Vagina (tissue), 2 donors: ENCODE measurements at places on chromosomes 12 and 14.

DNA sequence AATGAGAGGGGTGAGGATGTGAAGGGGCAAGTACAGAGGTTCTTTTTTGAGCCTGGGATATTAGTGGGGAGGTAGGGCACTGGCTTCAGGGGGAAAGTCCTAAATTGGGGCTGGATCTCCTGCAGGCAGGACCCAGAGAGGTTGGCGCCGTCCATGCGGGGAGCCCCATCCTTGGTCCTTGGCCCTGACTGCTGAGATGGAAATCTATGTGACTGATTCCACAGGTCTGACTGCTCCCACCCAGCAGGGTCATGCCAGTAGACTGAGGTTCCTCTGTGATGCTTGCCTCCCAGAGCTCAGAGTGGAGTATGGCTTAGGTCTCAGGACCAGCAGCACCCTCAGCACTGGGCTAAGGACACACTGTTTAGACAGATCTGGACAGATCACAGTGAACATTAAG lies 988.6 kb upstream of the TMEM132C start:
- no peaks in the 10 kb centered on the region for H3K36me3 ChIP-seq
- no peak overlapping the region for H3K27ac ChIP-seq
- DNase-seq = no peak

GRCh38 chr12:79624378-79624777 lies 66.4 kb downstream of the PAWR start:
- DNase-seq = no peak
- H3K27ac ChIP-seq = no peak overlapping the region
- no peaks in the 10 kb centered on the region for H3K36me3 ChIP-seq
- H3K27me3 ChIP-seq = no peaks in the 10 kb centered on the region

- no peak overlapping the region for H3K4me3 ChIP-seq
- DNase-seq = no peak
- no peaks in the 10 kb centered on the region for H3K36me3 ChIP-seq
- no peaks in the 10 kb centered on the region for H3K4me1 ChIP-seq
Observed at GRCh38 chr12:82627799-82628198, 58.9 kb upstream of the TMTC2 start.

- H3K36me3 ChIP-seq = peaks cover 57% of the 10 kb centered on the region
- no peaks in the 10 kb centered on the region for H3K27me3 ChIP-seq
- DNase-seq = no peak
Observed at GRCh38 chr12:57793920-57794319, 11.3 kb downstream of the TSFM start.

DNA sequence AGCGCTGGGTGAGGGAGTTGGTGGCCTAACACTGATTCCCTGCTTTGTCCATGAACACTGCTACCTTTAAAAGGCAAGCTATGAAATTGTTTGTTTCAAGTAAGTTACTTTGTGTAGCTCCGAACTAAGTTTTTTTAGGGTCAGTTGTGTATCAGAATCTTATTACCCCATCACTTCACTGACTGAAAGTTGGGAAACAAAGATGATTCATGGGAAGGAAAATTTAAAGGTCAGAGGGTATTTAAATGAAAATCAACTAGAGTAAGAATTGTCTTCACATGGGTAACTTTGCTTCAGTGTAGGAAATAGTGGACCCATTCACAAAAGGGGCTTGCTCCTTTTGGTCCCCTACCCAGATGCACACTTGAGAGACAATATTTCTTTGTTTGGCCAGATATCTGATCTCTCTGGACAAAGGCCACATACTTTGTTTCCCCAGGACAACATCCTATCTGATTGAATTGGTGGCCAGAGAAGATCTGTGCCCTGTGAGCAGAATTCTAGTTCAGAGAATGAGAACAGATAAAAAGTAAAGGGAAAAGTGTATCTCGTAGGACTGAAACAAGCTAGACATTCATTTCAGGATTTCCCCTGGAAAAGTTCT lies 53.5 kb downstream of the RAB35 start:
- DNase-seq = no peak
- no peaks in the 10 kb centered on the region for H3K36me3 ChIP-seq
- no peak overlapping the region for H3K27ac ChIP-seq

DNA sequence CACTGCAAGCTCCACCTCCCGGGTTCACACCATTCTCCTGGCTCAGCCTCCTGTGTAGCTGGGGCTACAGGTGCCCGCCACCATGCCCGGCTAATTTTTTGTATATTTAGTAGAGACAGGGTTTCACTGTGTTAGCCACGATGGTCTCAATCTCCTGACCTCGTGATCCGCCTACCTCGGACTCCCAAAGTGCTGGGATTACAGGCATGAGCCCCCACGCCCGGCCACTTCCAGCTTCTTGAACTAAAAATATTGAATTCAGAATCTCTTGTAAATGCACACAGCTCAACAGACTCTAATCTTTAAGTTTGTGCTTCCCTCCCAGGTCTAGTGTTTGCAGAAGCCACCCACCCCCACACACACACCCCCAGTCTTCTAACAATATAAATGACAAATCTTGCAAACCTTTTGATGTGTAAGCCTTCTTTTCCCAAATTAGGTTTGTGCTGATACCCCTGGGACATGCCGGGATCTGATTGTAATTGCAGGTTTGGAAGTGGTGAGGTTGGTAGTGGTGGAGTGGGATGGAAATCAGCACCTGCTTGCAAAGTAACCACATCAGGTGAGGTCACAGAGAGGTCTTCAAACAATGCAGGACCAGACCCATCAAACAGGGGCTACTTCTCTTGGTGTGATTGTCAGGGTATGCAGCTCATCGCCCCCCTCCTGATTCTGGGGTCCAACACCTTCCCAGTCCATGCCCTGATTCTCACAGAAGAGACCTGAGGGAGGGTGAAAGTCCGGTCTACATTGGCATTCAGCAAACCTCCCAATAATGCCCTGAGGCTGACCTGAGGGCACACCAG lies 51.4 kb upstream of the GPR132 start:
- H3K4me3 ChIP-seq = no peak overlapping the region
- H3K36me3 ChIP-seq = no peaks in the 10 kb centered on the region
- no peak overlapping the region for H3K27ac ChIP-seq
- no peaks in the 10 kb centered on the region for H3K27me3 ChIP-seq
- peaks cover 6% of the 10 kb centered on the region for H3K4me1 ChIP-seq
- peak; percentile 70 for DNase-seq

GRCh38 chr12:40175045-40175444 lies 49.8 kb upstream of the LRRK2 start:
- H3K4me3 ChIP-seq = no peak overlapping the region
- H3K27me3 ChIP-seq = no peaks in the 10 kb centered on the region
- no peak overlapping the region for H3K27ac ChIP-seq
- H3K36me3 ChIP-seq = no peaks in the 10 kb centered on the region

DNA sequence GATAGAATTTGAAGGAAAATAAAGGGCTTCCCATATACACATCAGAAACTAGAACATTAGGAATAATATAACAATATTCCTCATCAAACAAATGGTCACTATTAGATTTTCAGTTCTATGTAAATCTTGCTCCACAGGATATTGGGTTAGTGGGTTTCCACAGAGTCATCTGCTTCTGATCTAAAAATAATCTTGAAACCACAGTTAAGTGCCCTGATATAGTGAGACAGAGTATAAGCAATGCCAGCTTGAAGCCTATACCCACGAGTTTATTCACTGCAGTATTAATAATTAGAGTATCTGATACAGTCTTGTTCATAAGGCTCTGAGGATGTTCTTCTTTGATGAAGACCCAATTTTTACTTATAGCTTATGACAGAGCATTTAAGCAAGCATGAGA lies 74.5 kb upstream of the ATF7IP start:
- H3K4me3 ChIP-seq = no peak overlapping the region
- H3K27me3 ChIP-seq = no peaks in the 10 kb centered on the region
- H3K4me1 ChIP-seq = no peaks in the 10 kb centered on the region
- no peak for DNase-seq
- H3K27ac ChIP-seq = no peak overlapping the region

DNA sequence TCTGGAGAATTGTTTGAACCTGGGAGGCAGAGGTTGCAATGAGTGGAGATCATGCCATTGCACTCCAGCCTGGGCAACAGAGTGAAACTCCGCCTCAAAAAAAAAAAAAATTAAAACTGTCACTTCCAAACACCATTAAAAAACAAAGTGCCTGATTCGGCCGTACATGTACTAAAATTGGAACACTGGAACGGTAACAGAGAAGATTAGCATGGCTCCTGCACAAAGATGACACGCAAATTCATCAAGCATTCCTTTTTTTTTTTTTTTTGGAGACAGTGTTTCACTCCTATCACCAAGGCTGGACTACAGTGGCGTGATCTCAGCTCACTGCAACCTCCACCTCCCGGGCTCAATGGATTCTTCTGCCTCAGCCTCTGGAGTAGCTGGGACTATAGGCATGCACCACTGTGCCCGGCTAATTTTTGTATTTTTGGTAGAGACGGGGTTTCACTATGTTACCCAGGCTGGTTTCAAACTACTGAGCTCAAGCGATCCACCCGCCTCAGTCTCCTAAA lies 40.2 kb upstream of the SINHCAF start:
- no peaks in the 10 kb centered on the region for H3K36me3 ChIP-seq
- no peak overlapping the region for H3K27ac ChIP-seq
- no peak overlapping the region for H3K4me3 ChIP-seq
- DNase-seq = no peak
- no peaks in the 10 kb centered on the region for H3K27me3 ChIP-seq
- H3K4me1 ChIP-seq = peaks cover 15% of the 10 kb centered on the region

- DNase-seq = no peak
- no peak overlapping the region for H3K27ac ChIP-seq
- H3K36me3 ChIP-seq = no peaks in the 10 kb centered on the region
- peak overlapping the region; percentile 90 for H3K4me3 ChIP-seq
Observed at GRCh38 chr14:39265033-39265432, 31.3 kb downstream of the MIA2 start.

DNA sequence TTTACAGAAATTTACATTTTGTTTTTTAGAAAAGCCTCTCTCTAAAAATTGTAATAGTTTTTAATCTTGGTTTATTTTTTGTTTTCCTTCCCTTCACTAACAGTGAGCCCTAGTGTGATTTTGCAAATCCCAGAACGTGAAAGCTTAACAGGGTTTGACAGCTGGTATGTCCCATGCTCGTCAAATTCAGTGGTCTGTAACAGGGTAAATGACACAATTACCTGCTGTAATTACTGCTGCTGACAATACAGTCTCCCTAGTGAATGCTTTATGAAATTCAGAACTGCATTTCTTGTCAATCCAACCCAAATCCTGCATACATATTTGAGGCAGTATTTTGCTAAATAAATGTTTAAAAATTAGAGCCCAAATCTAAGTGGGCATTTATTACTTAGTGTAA lies 249.2 kb downstream of the NELL2 start:
- DNase-seq = no peak
- no peak overlapping the region for H3K4me3 ChIP-seq
- no peaks in the 10 kb centered on the region for H3K36me3 ChIP-seq
- no peaks in the 10 kb centered on the region for H3K27me3 ChIP-seq
- no peak overlapping the region for H3K27ac ChIP-seq

- no peaks in the 10 kb centered on the region for H3K27me3 ChIP-seq
- no peak for DNase-seq
- H3K27ac ChIP-seq = no peak overlapping the region
- no peaks in the 10 kb centered on the region for H3K36me3 ChIP-seq
Observed at GRCh38 chr12:2575245-2575644, 219.5 kb upstream of the FKBP4 start.

DNA sequence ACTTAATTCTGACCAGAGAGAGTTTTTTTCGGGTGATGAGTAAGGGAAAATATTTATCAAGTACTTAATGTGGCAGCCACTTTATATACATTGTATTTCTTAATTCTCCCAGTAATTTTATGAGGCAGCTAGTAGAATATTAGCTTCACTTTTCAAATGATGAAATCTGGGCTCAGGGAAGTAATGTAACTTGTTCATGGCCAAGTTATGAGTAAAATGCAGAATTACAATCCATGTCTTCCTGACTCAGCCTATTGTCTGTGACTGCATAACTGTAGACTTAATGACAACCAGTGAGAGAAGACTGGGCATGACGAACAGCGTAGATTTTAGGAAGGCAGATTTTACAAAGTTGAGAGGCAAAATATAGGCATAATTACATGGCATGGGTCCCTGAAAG lies 106.7 kb upstream of the MIS18BP1 start:
- H3K4me3 ChIP-seq = no peak overlapping the region
- DNase-seq = no peak
- no peaks in the 10 kb centered on the region for H3K27me3 ChIP-seq

- H3K27me3 ChIP-seq = no peaks in the 10 kb centered on the region
- H3K27ac ChIP-seq = no peak overlapping the region
- H3K4me1 ChIP-seq = no peaks in the 10 kb centered on the region
Observed at GRCh38 chr14:56092763-56093162, 25.4 kb upstream of the PELI2 start.

GRCh38 chr14:49550286-49551184 lies 35.6 kb downstream of the RPS29 start:
- H3K36me3 ChIP-seq = no peaks in the 10 kb centered on the region
- DNase-seq = no peak
- no peak overlapping the region for H3K4me3 ChIP-seq
- no peak overlapping the region for H3K27ac ChIP-seq
- H3K4me1 ChIP-seq = no peaks in the 10 kb centered on the region
- H3K27me3 ChIP-seq = no peaks in the 10 kb centered on the region

GRCh38 chr12:93722835-93723567 lies 45.8 kb downstream of the CRADD start:
- DNase-seq = no peak
- H3K27ac ChIP-seq = no peak overlapping the region
- no peaks in the 10 kb centered on the region for H3K27me3 ChIP-seq
- peaks cover 16% of the 10 kb centered on the region for H3K4me1 ChIP-seq
- no peaks in the 10 kb centered on the region for H3K36me3 ChIP-seq

DNA sequence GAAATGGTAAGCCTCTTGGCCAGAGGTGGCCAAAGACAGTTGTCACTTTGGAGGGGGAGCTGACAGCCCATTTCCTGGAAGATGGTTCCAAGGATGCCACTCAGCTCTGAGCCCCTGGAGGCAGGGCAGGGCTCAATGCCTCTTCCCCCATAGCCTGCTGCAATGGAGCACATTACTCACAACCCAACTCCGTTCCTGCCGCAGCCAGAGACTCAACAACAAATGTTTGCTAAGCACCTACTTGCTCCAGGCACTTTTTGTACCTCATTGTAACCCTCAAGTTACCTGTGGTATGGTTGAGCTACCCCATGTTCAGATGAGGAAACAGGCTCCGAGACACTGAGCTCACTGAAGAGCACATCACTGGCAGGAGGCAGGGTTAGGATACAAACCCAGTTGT lies 19.5 kb downstream of the IRF2BPL start:
- DNase-seq = no peak
- H3K27ac ChIP-seq = no peak overlapping the region
- no peak overlapping the region for H3K4me3 ChIP-seq
- no peaks in the 10 kb centered on the region for H3K36me3 ChIP-seq

GRCh38 chr12:53097564-53098353 lies at the start of gene IGFBP6:
IGFBP6 (plus strand) TSS chr12:53097667; CDS start chr12:53097718, 51 bp downstream.
- H3K4me3 ChIP-seq = peak within 1 kb of the TSS; percentile 70
- peaks cover 39% of the 10 kb centered on the region for H3K4me1 ChIP-seq
- DNase-seq = no peak
- peaks cover 14% of the 10 kb centered on the region for H3K36me3 ChIP-seq
- no peaks in the 10 kb centered on the region for H3K27me3 ChIP-seq

DNA sequence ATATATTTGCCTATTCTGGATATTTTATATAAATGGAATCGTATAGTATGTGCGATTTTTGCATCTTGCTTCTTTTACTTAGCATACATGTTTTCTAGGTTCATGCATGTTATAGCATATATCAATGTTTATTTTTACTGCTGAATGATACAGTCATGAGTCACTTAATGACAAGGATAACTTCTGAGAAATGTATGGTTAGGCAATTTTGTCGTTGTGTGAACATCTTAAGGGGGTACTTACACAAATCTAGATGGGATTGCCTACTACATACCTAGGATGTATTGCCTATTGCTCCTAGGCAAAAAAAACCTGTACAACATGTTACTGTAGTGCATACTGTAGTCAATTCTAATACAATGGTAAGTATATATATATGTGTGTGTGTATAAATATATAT lies 8.8 kb downstream of the USP15 start:
- peaks cover 88% of the 10 kb centered on the region for H3K4me1 ChIP-seq
- H3K36me3 ChIP-seq = no peaks in the 10 kb centered on the region
- H3K27ac ChIP-seq = no peak overlapping the region
